ENCODE measurements at places on chromosomes 3 and 15.

DNA sequence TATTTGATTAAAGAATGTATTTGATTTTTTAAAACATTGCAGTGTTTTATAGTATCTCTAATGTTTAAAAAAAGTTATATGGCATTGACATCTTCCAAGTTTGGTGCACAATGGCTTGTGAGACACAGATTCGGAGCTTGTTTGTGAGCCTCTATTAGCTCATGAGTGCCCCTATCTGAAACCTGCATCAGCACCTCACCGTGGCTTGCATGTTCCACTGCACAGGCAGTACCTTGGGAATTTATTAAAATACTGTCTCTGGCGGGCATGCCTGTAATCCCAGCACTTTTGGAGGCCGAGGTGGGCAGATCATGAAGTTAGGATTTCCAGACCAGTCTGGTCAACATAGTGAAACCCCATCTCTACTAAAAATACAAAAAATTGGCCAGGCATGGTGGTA, 6.8 kb upstream of the RTP2 start:
- no peak for DNase-seq

GRCh38 chr3:133209871-133210550, 171.8 kb downstream of the TMEM108 start:
- DNase-seq: no peak

DNA sequence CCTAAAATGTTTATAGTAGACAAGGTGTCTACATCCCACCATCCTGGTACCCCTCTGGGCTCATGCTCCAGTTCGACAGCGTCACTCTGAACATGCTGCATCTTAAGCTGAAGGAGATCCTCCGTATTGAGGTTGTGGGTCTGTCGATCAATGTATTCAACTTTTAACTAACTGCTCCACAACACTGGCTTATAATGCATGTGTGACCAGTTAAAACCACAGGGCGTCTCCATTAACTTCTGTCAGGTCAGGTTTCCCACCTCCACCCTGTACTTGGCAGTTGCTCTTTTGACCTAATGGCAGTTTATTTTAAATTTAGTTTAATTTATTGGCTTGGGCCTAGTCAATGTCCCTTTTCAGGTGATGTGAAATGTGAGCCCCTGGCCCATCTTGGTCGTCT, 17.8 kb upstream of the RARRES1 start:
- DNase-seq: no peak

GRCh38 chr15:98658831-98659699, 10.7 kb downstream of the IGF1R start:
- no peak for DNase-seq

GRCh38 chr3:33717616-33717865, 513 bp downstream of the CLASP2 start:
- DNase-seq: no peak

- DNase-seq: no peak
These were observed 3.9 kb downstream of the GP5 start for GRCh38 chr3:194395212-194395611.

DNA sequence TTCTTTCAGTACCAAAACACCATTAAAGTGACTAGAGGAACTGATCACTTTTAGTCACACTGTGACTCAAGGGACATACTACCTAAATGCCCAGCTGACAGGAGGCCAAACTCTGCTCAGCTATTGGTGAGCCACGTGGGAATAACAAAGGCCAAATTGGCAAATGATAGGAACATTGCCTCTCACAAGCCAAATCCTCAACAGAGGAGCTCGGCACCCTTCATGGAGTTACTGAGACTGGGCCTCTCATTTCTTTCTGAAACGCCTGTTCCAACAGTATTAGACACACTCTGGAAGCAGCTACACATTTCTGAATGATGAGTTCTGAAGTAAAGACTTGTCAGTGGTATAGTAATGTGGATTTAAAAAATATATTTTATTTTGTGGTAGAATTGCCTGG, 166.0 kb upstream of the COL8A1 start:
- DNase-seq: no peak

DNA sequence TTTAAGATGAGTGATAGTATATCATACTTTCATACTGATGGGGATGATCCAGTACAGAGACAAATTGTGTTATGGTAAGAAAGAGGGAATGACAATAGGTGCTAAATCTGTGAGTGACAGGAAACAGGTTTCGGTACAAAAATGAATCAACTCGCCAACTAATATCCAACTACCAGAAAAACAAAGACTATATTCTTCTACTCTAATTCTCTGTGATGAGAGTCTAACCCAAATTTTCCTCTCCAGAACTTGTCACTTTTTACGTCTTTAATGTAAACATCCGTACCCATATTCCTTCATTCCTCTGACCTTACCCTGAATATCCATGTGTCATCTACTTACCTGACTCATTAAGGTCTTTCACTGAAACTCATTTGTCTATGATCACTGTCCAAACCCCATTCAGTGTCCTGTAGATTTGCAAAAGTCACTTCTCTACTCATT, 39.6 kb downstream of the SCAPER start:
- no peak for DNase-seq

- no peak for DNase-seq
These were observed 2.1 kb upstream of the AMIGO3 start for GRCh38 chr3:49721596-49721895.

DNA sequence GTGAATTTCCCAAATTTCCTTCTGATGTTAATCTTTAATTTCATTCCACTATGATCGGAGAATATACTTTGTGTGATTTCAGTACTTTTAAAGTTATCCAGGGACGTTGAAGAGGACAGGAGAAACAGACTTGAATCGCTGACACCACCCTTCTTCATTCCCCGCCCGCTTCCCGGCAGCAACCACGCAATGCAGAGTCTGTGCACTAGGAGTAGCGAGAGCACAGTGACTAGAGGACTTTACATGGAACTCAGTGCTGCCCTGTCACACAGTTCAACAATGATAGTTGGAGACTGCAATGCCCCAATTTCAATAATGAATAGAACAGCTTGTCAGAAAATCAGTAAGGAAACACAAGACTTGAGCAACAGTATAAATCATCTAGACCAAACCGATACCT, 73.9 kb downstream of the RNF13 start:
- no peak for DNase-seq

GRCh38 chr3:98710067-98710659, 53.0 kb upstream of the ST3GAL6 start:
- no peak for DNase-seq

- no peak for DNase-seq
These were observed 117.7 kb downstream of the IMPG2 start for GRCh38 chr3:101202640-101203039.

DNA sequence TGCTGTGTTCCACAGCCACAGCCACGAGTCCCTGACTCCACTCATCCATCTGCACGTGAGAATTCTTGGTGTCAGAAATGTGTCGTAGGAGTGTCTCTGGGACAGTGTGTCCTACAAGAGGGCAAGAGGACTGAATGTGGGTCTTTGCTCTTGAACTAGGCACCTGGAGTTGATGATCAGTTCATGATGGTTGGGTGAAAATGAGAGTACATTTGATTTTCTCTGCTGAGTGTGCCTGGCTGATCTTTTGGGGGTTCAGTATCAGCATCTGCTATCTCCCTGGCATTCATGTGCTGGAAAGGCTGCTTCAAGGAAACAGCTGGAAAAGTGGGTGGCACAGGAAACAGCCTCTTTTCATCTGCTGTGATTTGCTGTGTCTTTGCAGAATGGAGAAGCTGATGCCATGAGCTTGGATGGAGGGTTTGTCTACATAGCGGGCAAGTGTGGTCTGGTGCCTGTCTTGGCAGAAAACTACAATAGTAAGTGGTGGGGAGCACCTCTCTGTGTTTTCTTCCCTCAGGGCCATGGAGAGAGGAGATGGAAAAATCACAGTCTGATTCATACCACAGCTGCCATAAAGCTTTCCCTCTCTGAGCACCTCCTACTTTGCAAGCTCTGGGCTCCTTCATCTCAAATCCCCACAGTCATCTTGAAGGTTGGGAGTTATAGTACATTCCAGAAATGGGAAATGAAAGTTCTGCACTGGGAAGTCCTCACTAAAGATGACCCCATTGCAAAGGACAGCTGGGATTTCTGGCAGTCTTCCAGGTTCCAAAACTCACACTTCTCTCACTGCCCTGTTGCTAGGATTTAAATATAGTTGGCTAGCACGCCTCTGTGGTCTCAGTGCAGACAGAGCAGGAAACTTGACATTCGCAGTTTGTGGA, 17.8 kb downstream of the TF start:
- DNase-seq: no peak

DNA sequence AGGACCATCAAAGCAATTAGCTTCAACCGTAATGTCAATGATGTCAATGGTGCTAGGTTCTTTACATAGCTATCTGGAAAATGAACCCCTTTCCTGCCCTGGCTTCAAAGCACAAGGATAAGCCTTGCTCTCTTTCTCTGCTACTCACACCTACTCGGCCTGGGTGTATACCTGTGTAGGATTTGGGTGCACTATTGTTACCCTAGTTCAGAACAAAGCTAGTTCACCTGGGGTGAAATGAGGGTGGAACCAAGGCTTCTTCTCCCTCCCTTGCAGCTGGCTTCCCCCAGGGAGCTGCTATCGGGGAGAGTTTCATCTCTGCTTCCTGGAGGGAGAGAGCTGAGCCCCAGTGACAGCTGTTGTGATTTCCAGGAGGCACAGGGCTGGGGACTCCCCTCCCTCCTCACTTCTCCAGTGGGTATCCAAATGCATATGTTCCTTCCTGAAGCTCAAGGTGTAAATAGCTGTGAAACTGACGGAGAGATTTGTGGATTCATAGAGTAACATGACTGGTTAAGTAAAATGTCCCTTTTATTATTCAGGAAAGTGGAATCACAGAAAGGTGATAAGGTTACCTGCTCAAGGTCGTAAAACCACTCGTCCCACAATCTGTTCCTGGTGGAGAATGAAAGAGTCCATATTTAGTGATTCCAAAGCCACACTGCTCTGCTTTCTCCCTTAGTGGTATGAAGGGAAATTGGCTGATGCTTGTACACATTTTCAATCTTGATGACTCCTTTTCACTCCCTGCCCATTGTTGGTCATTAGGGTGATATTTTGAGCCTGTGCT, 11.8 kb upstream of the C3orf70 start:
- no peak for DNase-seq

- no peak for DNase-seq
These were observed 497.7 kb upstream of the THBS1 start for GRCh38 chr15:39083213-39083612.

DNA sequence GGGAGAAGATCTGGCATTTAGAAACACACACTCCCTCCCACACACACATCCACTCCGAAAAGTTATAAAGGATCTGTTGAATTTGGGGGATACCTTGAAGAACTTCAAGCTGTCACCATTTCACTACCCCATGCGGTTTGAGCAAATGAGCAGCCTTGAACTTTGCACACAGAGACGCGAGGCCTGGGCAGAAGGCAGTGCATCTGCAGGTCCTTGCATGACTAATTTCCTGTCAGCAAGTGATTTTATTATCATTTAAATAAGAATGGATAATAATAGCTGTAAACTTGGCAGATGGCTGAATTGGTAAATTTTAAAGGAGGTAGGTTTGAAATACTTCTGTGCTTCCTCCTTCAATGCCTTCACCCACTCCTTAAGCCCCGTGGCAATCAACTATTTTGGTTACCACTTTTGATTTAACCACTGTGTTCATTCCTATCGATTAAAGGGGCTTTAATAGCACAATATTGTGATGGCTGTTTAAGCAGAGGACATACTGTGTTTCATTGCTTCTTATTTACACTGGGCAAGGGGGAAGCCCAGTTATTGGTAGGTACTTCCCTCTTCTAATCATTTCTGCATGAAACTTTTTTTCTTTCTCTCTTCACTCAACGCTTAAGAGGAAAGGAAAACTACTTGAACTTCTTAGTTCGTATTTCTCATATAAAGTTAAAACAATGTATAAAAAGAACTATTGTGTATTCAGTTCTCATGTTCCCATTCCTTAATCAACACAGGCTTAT, 108.1 kb downstream of the ROBO2 start:
- no peak for DNase-seq

- no peak for DNase-seq
These were observed 81.1 kb downstream of the NUP210 start for GRCh38 chr3:13338996-13339395.

- DNase-seq: no peak
These were observed 60.2 kb upstream of the TSEN2 start for GRCh38 chr3:12423918-12424630.

DNA sequence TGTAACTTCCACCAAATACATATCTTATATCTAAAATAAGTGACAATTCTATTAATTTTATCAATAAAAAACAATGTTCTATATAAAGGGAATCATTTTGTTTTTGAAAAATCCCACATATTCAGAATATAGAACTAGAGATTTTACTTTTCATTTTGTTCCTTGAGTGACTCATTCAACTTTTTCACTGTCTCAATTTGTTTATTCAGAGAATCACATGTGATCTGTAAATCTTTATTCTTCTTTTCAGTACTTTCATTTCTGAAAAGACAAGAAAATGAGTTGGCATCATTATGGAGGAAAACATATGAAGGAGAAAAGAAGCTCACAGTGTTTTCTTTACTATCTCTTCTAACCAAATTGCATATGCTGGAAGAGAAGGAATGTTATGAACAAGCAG, 35.0 kb downstream of the CIP2A start:
- no peak for DNase-seq
